OCI-M1 (cell line): ENCODE measurements at places on chromosomes 11 and 22.

DNA sequence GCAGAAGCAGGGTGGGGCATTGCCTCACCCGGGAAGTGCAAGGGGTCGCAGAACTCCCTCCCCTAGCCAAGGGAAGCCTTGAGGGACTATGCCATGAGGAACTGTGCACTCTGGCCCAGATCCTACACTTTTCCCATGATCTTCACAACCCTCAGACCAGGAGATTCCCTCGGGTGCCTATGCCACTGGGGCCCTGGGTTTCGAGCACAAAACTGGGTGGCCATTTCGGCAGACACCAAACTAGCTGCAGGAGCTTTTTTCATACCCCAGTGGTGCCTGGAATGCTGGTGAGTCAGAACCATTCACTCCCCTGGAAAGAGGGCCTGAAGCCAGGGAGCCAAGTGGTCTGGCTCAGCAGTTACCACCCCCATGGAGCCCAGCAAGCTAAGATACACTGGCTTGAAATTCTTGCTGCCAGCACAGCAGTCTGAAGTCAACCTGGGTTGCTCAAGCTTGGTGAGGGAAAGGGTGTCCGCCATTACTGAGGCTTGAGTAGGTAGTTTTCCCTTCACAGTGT lies 573.7 kb upstream of the ANO3 start:
- no peak for DNase-seq

GRCh38 chr22:37664249-37665101 lies 6.0 kb downstream of the PDXP start:
- no peak for DNase-seq

DNA sequence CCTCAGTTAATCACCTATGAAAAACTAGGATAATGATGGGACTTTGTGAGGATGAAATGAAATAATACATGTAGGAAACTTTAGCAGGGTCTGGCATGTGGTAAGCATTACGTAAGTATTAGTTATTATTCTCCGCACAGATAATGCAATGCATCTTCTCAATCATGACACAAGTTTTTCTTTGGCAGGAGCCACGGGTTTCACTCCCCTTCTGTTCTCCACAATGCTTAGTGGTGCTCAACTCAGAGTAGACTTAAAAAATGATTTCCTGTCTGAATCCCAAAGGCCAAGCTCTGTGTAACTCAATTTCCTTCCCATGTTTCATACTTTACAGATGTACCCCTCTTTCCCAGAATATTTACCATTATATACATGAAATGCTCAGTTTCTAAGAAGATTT lies 82.9 kb downstream of the CCDC34 start:
- DNase-seq: no peak

DNA sequence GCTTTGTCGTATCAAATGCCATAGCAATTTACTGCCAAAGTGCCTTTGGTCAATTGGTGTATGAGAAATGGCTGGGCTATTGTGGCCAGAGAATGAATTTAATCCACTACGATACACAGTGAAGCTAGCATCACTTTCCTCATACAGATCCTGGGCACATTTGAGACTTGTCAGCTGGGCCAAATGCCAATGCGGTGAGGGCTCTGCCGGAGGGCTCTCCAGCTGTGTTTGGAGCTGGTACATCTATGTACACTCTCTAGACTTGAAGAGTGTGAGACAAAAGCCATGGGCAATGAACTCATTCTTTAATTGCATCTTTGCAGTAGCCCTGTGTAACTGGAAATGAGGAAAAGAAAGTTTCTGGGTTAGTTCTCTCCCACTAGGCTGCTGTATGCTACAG lies 1052.9 kb downstream of the NTM start:
- no peak for DNase-seq

DNA sequence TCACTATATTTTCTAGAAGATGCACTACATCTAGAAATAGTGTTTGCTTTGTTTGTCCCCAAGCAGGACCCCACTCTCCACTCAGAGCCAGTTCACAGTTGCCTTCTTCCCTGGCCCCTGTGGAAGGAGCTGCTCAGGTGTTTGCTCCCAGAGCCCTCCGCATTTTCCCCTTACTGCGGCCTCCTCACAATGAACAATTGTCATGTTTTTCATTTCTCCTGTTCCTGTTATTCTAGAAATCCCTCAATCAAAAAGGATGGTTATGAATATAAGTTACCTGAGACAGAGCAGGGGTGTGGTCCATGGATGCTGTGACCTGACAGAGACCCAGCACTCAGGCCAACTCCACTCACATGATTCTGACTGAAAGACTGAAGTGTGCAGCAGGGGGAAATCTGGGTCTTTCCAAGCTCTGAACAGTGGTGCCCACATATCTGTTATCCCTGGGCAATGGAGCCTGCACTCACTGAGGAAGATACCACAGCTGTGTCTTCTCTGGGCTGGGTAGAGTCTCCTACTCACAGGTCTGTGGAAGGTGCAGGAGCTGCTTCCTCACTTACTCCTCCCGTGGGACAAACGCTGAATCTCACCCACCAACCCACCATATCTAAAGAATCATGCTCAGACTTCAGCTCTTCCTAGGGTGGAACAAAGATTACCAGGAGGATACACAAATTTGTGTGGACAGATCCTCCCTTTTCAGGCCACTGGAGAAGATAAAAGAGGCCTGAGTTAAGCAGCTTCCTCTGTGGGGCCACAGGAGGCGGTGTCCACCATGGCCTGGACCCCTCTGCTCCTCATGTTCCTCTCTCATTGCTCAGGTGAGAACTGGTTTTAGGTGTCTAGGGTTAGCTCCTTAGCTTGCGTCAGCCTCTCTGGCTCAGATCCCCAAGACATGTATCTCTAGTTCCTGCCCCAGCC lies 87.1 kb upstream of the TOP3B start:
- DNase-seq: no peak

DNA sequence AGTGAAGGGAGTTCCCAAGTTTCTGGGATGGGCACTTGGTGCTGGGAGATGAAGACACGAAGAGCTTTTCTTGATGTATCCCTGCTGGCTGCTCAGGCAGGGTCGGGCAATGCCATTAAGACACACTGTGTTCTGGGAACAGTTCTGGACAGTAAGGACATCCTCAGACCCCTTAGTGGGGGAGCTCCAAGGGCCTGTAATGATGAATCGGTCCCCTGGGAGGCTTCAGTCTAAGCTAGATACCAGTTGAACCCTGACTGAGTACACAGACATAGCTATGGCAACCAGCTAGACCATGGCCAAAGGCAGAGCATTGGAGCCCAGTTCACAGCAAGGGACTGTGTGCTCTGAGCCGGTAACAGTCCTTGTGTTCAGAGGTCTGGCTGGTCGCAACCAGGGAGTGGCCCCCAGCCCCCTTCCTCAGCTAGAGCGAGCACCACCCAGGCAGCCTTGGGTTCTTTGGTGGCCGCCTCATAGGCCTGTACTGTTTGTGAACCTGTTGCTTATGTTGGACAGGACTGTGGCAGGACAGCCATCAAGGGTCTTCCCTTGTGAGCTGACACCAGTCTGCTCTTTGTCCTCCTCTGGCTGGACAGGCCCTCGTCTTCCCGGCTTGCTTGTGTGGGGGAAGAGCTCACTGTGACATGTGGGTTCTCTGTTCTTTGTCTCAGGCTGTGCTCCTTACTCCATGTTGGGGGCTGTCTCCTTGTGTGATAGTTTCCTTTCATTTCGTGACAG lies 25.0 kb downstream of the MED15 start:
- no peak for DNase-seq

GRCh38 chr11:124831897-124832296 lies 31.7 kb upstream of the MSANTD2 start:
- DNase-seq: no peak

GRCh38 chr22:50125029-50125428 lies 35.2 kb downstream of the MOV10L1 start:
- DNase-seq: no peak

DNA sequence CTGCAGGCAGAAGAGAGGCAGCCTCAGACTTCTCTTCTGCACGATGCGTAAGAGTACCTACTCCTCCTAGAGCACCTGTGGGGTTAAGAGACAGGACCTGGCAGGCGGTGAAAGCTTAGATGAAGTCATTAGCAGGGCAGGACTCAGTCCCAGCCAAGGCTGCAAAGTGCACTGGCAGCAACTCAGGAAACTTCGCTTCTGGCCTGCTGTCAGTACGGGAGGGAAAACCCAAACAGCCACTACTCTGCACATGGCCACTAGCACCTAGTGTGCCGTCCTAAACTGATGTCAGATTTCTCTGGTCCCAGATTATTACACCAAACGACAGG lies 8.8 kb upstream of the KLHL35 start:
- no peak for DNase-seq

- peak; percentile 90 for DNase-seq
Measured at GRCh38 chr11:62555464-62556107, 9.0 kb upstream of the AHNAK start.

DNA sequence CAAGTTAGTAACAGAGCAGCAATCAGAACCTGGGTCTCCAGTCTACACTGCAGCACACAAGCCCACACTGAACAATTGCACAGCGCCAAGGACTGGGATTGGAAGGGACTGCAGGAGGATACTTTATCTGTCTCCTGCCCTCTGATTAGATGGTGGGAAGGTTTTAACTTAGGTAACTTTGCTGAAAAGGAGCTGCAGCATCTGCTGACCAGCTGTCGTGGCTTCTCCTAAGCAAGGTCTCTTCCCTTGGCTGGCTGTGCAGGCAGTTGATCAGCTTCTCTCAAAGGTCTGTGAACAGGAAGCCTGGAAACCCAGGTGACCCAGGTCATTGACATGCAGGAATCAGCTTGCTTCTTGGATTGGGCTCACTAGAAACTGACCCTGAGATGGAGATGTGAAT lies 82.4 kb downstream of the ISX start:
- DNase-seq: no peak

DNA sequence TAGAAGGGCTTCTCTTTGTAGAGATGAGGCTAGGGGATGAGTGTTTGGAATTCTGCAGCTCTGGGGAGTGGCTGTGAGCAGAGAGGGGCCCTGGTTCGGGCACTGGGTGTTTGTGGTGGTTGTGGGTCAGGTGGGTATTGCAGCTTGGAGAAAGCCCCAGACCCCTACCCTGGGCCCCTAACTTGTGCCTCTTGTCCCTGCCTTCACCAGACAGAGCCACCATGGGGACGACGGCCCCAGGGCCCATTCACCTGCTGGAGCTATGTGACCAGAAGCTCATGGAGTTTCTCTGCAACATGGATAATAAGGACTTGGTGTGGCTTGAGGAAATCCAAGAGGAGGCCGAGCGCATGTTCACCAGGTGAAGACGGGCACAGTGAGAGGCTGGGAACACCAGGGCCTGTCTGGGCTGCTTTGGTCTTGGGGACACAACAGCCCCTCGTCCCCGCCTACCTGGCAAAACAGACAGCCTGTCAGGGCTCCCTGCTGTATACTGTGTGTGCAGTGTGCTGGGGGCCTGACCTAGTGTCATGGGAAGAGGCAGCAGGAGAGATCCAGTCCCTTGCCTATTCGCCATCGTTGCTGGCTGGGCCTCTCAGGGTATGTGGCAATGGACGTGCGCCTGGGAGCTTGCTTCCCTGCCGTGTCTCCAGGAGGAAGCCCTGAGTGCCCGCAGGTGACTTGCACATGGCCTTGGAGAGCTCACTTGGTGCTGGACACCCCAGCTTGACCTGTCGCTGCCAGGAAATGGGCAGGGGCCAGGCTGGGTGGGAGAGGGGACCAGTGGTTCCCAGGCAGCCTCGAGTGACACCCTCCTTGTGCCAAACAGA lies 4.3 kb downstream of the INCENP start:
- no peak for DNase-seq

DNA sequence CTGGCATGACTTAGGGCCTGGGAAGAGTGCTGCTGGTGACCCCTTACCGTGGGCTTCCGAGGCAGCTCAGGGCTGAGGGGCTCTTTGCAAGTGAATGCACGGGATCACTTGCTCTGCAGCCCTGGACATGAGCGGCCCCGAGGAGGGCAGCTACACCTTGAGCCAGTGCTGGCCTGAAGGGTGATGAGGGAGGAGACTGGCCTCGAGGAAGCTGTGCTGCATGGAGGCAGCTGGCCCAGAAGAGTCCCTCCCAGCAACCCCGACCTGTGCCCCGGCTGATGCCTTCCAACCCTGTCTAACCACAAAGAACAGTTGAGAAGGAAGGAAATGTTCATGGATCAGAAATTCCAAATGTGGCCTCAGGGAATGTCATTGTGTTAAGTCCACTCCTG lies 45.2 kb downstream of the TBX1 start:
- DNase-seq: no peak

DNA sequence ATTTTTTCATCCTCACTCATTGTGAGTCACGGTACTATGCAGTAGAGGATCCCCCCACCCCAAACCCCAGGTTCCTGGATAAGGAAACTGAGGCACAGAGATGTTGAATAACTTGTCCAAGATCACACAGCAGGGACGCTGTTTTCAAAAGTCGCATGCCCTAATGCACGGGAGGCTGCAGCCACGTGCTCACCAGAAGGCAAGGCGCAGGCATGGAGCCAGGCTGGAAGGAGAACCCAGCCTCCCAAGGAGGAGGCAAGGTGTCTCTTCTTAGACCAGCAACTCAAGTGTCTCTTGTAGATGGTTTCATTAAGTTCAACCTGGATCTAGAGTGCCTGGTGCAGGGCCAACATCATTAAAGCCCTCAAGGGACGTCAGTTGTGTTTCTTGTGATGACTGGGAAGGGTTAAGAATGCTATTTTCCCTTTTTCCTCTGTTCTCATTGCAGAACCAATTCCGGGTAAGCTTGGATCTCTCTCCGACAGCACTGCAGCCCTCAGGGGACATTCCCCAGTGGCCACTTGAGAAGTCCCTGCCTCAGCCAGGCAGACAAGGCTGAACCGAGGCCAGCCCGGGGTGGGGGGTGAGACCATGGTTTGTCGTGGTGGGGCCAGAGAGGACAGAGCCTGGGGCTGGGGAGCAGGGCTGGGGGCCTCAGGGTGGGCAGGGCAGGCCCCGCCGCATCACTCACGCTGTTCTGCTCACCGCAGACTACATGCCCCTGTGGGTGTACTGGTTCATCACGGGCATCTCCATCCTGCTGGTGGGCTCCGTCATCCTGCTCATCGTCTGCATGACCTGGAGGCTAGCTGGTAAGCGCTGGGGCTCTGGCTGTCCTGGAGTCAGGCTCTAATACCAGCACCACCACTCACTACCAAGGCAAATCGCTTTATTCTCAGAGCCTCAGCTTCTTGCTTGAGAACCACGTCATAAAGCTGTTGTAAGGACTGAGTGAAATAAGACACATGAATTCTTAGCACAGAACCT lies 15.7 kb downstream of the TMEM121B start:
- DNase-seq: no peak

DNA sequence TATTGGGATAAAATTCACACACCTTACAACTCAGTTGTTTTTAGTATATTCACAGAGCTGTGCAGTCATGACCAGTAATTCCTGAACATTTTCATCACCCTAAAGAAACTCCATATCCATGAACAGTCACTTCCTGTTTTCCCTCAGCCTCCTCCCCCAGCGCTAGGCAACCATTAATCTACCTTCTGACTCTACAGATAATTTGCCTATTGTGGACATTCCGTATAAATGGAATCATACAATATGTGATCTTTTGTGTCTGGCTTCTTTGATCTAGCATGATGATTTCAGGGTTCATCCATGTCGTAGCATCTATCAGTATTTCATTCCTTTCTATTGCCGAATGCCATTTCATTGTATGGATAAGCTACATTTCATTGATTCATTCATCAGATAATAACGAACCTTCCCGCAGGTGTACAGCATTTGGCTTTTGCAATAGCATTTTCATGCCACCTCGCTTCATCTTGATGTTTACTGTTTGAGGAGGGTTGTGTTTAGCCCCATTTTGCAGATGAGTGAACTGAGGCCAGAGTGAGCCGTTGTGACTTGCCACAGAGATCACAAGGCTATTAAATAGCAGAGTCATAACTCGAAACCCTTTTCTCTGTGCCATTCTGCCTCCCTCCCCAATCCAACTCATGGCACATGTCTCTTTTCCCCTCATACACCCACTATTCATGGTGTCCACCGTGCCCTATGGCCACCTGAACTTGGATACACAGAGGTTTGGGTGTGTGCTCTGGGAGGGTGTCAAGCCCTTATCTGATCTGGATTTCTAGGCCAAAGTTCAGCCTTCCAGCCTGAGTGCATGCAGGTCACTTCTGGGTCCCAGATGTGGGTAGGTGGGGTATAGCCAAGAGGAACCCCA lies 11.1 kb upstream of the MYH9 start:
- DNase-seq: no peak
